ENCODE measurements at places on chromosomes 2 and 18.

DNA sequence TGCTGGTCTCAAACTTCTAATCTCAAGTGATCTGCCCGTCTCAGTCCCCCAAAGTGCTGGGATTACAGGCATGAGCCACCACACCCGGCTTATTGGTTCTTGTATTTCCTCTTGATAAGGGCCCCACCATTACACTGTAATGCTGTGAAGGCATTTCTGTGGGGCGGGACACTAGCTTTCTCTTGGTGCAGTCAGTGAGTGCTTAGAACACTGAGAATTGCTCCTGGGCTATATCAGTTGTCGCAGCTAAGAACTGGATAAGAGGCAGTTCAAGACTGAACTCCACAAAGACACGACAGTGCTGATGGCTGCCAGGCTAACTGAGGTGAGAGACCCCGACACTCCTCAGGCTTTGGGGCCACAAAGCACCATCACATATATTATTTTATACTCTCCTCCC lies 2.1 kb downstream of the KHK start:
- no peak for DNase-seq

DNA sequence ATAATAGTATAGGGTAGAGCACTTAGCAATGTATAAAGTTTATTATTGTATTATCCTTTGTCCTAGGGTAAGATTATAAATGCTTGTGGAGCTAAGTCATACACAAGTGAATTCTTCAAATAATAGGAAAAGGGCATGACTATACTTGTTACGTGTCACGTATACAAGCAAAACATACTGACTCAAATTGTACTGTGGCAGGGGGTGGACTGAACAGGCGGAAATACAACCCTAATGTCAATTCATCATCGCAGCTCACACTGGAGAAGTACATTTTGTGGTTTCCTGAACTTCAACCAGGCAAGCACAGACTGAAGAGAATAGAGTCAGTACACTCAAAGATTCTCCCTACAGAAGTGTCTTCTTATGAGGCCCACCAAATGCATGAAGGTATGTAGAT lies 201.0 kb downstream of the MBD2 start:
- DNase-seq = no peak

GRCh38 chr2:100928235-100928634 lies 73.9 kb upstream of the RPL31 start:
- no peak for DNase-seq

GRCh38 chr2:72931280-72931910 lies 14.1 kb downstream of the EMX1 start:
- DNase-seq = no peak

GRCh38 chr2:46461709-46462171 lies 17.6 kb upstream of the TMEM247 start:
- peak; percentile 7 for DNase-seq

GRCh38 chr2:202084265-202084664 lies 11.2 kb downstream of the KIAA2012 start:
- DNase-seq = no peak

DNA sequence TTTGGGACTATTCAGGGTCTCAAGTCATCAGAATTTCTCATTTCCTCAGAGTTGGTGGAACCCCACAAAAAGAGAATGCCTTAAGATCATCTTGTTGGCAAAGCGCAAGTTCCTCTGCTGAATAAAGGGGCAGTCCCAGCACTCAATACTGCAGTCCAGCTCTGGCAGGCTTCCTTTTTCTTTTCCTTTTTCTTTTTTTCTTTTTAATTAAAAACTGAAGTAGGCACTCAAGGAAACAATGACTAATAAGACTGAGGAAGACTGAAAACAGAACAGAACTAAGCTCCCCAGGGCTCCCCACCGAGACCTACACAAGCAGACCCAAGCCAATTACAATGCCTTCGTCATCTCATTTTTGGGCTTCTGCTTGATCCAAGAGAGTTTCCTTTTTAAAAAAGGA lies 82.0 kb downstream of the STK39 start:
- peak; percentile 61 for DNase-seq

DNA sequence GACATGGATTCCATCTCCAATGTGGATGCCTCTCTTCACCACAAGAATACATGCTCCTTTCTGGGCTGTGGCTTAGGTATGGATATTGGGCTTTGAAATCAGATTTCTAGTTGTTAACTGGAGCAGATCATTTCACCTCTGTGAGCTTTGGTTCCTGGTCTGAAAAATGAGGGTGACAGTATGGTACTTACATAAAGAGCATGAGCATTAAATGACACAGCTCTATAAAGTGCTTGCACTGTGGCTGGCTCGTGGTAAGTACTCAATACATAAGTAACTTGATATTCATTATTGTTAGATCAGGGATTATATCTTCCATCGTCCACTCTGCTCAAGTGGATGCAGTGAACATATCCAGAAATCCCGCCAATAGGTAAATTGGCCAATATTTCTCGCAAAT lies 33.4 kb downstream of the ARHGAP25 start:
- DNase-seq = no peak

DNA sequence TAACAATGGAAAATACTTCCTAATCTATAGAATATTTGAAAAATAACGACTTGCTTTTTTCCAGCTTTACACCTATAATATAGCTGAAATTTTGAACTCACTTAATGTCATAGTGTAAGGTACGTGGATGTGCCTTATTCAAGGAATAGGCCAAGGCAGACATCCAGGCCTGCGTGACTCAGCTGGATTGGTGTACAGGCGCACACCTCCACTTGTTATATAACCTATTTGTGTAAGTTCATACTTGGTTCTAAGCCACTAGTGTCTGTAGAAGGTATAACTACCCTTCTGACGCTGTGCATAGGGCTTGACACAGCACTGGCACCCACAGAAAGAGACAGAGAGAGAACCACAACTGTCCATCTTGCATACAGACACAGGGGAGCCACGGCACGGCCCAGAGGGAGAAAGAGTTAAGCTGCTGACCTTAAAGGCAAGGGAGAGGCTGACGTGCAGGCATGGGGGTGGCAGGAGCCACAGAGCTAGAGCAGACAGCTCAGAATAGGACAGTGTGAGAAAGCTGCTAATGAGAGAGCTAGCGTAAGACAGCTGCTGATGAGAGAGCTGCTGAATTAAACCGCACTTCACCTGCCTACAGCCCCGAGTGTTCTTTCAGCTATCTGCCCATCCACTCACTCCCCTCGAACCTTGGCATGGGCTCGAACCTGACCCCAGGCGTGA lies 16.1 kb downstream of the CCDC178 start:
- DNase-seq = peak; percentile 9

GRCh38 chr18:74219056-74219455 lies 70.7 kb downstream of the TIMM21 start:
- DNase-seq = no peak

DNA sequence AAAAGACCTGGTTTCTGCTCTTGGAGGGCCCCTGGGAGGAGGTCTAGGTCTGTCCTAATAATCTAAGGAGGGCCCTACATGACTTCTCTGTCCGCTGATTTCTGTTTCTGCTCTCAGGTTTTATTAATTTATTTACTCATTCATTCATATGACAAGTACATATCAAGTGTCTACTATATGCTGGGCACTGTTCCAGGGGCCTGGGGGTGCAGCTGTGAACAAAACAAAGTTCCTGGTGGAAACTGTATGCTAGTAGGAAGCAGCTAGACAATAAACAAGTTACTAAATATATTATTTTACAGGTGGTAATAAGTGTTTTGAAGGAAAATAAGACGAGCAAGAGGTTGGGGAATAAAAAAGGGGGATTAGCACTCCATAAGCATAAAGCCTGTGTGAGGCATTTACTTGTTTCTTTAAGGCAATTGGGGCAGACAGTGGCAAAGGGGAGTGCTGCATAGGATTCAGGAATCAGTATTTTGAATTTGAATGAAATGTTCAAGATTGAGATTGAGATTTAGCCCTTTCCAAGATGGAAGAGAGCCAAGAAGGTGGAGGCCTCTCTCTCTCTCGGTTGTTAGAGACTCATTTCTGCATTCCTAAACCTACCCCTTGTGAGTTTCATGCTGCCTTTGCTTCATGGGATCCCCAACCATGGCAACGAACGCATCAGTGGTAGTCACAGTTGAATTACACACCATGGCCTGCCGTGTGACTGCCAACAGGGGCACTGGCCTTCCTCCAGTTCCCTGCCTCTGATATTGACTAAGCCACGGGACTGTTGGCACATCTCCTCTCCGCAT lies 28.3 kb downstream of the DRC1 start:
- peak; percentile 74 for DNase-seq

DNA sequence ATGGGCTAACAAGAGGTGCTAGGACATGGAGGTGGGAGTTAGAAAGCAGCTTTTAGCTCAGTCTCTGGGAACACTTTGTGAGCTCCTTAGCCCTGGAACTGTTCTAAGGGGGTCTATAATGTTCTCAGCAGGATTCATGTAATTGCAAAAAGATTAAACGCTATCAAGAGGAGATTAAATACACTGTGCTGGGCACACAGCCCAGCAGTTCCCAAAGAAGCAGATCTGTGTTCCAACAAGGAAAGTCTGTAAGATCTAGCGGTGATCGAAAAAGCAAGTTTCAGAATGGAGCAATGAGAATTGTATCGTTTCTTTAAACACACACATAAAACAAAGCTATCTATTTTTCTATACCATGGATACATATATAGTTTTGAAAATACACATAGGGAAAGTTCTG lies 2.4 kb upstream of the ARID5A start:
- DNase-seq = peak; percentile 43

- no peak for DNase-seq
Observed at GRCh38 chr2:230075988-230076631, 7.4 kb upstream of the SLC16A14 start.

GRCh38 chr2:148058641-148059040 lies 37.8 kb downstream of the MBD5 start:
- no peak for DNase-seq

- peak; percentile 94 for DNase-seq
Observed at GRCh38 chr2:126837966-126838715, 60.5 kb upstream of the TEX51 start.

- no peak for DNase-seq
Observed at GRCh38 chr2:138277062-138277461, 224.5 kb upstream of the SPOPL start.

DNA sequence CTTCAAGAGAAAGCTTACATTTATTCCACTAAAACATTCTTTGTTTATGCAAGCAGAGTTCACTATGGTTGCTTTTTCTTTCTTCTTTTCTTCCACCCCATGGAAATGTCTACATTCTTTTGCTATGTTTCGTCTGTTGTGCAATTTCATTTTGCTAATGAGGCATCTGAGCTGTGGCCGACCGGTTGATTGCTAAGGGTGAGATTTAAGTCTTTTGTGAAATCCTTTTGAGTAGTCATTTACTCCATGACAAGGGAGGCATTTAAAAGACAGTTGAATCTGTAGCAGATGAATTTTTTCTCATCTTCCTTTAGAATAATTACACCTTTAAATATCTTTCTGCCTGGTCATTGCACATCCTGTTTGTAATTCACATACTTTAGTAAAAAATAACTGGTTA lies 324.1 kb upstream of the THUMPD2 start:
- DNase-seq = no peak

DNA sequence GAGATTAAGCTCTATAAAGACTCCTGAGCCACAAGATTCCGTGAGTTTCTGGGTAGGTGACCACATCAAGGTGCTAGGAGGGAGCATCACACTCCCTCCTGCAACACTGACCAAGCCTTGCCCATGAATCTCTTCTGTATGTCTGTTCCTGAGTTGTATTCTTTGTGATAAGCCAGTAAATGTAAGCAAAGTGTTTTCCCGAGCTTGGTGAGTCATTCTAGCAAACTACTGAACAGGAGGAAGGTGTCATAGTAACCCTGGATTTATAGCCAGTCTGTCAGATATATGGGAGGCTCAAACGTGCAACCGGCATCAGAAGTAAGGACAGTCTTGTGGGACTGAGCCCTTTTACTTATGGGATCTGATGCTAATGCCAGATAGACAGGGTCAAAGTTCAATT lies 346.1 kb upstream of the KYNU start:
- no peak for DNase-seq

DNA sequence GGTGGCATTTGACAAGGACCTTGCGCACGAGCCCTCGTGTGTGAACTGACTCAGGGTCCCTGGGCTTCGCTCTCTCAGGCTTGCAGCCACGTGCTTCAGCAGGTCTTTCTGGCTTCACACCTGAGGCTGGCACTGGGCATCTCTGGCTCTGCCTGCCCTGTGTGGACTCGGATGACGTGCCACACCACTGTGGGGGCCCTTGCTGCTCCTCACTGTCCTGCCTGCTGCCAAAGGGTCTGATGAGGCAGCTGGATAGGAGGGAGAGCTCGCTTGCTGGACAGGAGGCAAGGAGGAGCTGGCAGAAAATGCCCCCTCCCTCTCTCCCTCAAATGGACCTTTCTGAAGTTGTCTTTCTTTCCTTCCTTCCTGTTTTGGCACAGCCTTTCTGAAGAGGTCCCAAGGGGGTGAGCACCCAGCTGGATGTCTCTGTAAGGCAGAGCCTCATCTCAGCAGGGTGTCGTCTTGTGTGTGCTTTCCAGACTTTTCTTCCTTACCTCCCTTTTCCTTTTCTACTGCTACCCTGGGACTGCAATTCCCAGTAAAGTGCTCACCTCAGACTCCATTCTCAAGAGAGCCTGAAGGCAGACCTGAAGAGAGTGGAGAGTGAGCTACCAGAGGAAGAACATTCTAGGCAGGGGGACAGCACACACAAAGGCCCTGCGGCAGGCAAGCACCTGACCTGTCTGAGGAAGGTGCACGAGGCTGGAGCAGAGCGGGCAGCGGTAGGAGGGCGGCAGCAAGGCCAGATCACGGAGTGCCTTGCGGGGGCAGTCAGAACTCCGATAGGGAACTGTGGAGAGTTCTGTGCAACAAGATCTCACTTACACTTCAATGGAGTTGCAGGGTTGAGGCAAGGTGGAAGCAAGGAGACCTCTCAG lies 5.3 kb downstream of the PER2 start:
- DNase-seq = no peak

- DNase-seq = no peak
Observed at GRCh38 chr2:225464346-225465025, 65.0 kb downstream of the NYAP2 start.

GRCh38 chr2:74333175-74333574 lies 10.0 kb downstream of the SLC4A5 start:
- DNase-seq = peak; percentile 18

DNA sequence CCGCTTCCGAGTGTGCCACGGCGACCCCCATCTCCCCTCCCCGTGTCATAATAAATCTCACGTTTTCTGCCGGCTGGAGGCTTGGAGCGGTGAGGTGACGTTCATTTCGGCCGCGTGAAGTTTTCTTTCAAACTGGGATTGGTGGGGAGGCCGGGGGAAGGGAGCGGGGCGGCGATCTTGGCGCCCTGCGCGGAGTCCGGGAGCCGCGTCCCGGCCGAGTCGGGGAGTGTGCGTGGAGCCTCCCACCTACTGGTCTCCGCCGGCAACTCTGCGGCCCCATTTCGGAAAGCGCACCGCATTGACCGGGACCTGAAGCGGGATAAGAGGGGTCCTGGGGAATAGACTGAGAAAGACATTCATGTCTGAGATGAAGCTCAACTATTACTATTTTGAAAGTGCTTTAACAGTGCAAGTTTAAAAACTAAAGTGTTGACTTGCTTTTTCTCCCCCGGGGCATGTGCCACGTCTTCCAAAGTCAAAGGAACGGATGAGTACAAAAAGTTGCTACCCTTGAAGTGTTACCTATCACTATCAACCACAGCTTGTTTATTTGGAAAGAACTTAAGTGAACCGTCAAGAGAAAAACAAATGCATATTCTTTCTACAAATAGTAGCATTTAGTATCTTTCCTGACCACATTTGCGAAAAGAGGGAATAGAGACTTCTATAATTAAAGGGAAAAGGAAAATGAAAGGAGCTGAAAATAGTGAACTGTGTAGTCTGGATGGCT lies 818 bp upstream of the IKZF2 start:
- DNase-seq = peak; percentile 79
